Cardiac septum (tissue), 1 donor: ENCODE measurements at places on chromosomes 7 and 10. TPM values are rescaled to one million over a fixed set of nuclear protein-coding genes. Genes with fewer than 3 reads are reported as not detected.

GRCh38 chr10:129719889-129720590 lies 244.0 kb downstream of the EBF3 start:
- DNase-seq, result no peak

GRCh38 chr7:12888717-12889116 lies 201.3 kb downstream of the ARL4A start:
- no peak for DNase-seq

- DNase-seq, result no peak
Observed at GRCh38 chr7:123865517-123866117, 20.6 kb downstream of the HYAL4 start.

- no peak for DNase-seq
Observed at GRCh38 chr10:35435824-35436223, 99.5 kb downstream of the CCNY start.

GRCh38 chr10:794382-794956 lies 105.0 kb upstream of the DIP2C start:
- DNase-seq, result no peak

GRCh38 chr10:23314835-23315239 lies 29.8 kb downstream of the C10orf67 start:
- DNase-seq, result no peak

GRCh38 chr10:26779176-26779860 lies 81.4 kb downstream of the ABI1 start:
- DNase-seq, result no peak

GRCh38 chr10:68163735-68164134 lies 54.4 kb downstream of the MYPN start:
- no peak for DNase-seq

DNA sequence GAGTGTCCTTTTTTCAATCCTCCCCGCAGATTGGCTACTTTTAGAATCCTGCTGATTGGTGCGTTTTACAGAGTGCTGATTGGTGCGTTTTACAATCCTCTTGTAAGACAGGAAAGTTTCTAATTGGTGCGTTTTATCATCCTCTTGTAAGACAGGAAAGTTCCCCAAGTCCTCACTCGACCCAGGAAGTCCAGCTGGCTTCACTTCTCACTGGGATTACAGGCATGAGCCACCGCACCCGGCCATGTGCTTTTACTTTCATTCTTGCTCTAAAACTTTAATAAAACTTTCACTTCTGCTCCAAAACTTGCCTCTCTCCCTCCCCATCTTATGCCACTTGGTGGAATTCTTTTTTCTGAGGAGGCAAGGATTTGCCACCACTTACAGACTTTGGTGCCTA lies 17.0 kb upstream of the WAPL start:
- no peak for DNase-seq

GRCh38 chr10:131676046-131676799 lies 224.6 kb upstream of the PPP2R2D start:
- DNase-seq, result no peak

DNA sequence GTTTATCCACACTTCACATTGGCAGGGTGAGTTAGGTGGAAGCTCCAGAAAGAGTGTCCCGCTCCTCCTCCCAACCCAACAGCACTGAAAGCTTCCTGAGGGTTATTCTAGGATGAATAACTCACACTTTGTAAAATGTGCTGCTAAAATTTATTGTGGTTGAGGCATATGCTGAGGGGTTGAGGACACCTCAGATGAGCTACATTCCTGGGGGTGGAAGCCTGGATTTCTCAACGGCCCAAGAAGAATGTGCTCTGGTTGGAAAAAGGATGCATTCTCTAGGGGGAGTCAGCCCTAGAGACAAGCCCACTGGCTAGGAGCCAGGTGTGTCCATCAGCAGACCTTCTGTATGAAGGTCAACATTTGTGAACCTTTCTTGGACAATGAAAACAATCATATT lies 91.5 kb upstream of the PDE1C start:
- DNase-seq, result no peak

- peak; percentile 82 for DNase-seq
Observed at GRCh38 chr10:14016011-14016536, 314.6 kb downstream of the FRMD4A start.

DNA sequence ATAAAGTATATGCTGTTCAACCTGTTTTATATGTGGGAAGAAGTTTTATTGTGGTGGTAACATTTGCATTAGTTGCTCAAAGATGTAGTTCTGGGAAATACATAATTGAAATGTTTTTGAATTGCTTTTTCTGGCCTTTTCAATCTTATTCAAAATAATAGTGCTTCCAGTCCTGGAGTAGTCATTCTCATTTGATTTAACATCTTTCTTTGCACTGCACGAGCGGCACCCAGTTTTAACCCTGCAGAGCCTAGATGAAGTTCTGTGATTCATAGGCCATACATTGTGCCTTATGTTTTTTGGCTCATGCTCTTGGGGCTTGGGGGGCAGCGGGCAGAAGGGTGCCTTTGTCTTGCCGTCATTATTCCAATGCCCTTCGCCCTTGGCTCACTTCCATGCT lies 9.9 kb downstream of the ARID5B start:
- no peak for DNase-seq

- DNase-seq, result no peak
Observed at GRCh38 chr10:124619195-124619594, 125.0 kb downstream of the FAM53B start.

GRCh38 chr7:3922175-3922635 lies 621.2 kb downstream of the SDK1 start:
- no peak for DNase-seq

DNA sequence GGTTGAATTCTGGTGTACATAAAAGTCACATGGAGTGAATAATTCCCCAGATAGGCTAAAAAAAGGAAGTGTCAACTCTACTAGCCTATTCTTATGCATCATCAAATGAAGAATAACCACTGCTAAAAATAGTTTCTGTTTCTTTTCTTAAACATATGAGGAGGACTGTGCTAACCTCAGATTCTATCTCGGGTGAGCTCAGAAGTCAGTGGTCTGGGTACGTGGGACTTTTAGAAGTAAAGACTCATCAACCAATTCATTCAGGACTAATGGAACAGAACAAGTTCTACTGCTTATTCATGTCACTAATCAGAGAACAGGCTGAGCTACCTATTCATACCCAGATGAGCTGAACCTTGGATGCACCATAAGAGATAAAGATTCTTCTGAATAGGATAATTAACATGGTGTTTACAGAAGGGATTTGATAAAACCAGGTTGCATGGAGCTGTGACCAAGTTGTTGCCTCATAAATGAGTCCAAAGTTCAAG lies 9.5 kb upstream of the ASAH2 start:
- no peak for DNase-seq

DNA sequence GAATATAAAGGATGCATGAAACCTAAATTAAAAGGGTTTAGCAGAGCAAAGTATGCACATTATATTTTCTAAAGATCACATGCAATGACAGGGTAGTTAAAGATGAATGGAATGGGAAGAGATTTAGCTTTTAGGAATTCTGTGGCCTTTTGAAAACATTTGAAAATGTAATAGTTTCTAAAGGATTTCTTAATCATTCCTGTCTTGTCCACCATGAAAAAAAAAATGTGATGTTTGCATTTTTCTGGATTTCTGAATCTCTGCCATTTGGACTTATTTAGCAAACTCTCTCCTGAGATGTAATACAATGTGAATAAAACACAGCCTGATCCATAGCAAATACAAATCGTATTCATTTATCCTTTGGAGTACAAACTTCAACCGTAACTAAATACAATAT lies 126.6 kb upstream of the RAB11FIP2 start:
- no peak for DNase-seq

DNA sequence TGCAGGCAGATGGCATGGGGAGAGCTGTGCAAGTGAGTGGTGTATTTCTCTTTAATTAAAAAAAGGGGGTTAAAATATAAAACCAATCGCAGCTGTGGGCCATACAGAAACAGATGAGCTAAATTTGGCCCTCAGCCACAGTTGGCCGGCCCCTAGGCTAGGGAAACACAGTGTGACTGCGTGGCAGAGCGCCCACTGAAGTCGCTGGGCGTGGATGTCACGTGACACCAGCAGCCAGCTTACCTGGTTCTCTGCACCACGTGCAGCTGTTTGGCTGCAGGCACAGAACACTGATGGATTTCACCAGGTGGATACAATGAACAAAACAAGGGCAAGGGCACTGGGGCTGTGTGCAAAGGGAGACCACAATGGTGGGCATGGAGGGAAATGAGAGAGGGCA lies 119.3 kb upstream of the ZNF746 start:
- peak; percentile 71 for DNase-seq

GRCh38 chr10:28624351-28624750 lies 53.0 kb upstream of the BAMBI start:
- no peak for DNase-seq

- DNase-seq, result no peak
Observed at GRCh38 chr10:15182540-15183207, 14.2 kb upstream of the NMT2 start.

- peak; percentile 67 for DNase-seq
Observed at GRCh38 chr10:80274396-80275134, 14.9 kb downstream of the MAT1A start.

DNA sequence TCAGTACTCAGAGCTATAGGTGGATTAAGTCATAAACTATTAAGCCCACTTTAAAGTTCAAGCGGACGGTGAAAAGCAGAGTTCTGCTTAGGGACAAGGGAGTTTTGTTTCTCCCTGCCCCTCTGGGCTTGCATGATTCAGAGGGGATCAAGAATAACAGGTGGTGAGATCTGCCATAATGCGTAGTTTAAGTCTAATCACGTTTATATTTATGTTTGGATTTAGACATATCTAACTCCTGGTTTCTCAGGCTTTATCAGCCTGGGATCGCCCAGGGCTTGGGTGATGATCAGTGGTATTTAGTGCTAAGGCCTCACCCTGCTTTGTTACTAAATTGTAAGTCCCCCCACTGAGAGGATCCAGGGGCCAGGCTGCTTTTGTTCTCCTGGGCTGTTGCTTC lies 335.4 kb upstream of the NRP1 start:
- no peak for DNase-seq

The HKDC1 gene
- total RNA-seq, result not detected

The MDFIC gene
- total RNA-seq, result 49.8 TPM

The SFRP5 gene
- total RNA-seq, result 3.2 TPM

The AKR1C2 gene
- total RNA-seq, result 8.5 TPM

The LDB3 gene
- 1,178 TPM for total RNA-seq

The LBX1 gene
- total RNA-seq, result 0.13 TPM

The SUN3 gene
- total RNA-seq, result not detected

The PRF1 gene
- 1.2 TPM for total RNA-seq

The FAM25C gene
- not detected for total RNA-seq

The SPAM1 gene
- total RNA-seq, result 0.24 TPM

The BMPER gene
- total RNA-seq, result 1.9 TPM

The H2BK1 gene
- not detected for total RNA-seq
